ENCODE measurements at places on chromosomes 5 and 9. TPM values are rescaled to one million over a fixed set of nuclear protein-coding genes. Genes with fewer than 3 reads are reported as not detected.

DNA sequence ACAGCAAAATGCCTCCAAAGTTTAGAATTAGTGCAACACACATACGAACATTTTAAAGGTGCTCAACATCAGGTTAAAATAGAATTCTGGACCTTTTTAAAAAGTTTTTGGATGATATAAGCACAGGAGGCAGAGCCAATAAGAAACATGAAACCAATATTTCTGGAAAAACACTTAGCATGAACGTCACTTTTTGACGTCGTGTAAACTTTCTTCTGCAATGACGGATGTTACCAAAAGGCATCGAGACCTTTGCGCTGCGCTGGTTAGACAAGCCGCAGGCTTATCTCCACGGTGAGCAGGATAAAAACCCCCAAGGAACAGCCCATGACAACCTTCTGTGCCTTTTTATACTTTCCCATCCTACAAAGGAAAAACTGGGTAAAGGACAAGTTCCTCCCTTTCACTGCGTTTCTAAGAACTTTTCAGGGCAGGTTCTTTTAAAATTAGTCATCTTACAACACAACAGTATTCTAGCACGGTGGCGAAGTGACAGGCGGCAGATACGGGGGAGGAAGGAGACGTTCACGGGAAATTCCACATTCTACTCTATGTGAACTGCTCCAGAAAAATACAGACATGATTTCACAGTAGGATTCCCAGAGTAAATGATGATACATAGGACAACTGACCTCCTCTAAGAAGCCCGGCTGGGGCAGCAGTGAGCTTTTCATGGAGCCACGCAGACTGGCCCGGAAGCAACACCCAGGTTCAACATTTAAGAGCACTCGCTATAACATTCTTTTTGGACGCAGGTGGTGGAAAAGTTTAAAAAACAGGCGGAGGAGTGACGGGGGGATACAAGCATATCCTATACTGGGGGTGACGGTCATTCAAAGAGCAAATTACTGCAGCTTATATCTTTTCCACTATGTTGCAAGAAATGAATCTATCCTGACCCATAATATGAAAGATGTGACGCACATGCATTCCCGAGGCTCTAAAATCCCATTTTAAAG lies 52.4 kb downstream of the USP20 start:
- DNase-seq = no peak

DNA sequence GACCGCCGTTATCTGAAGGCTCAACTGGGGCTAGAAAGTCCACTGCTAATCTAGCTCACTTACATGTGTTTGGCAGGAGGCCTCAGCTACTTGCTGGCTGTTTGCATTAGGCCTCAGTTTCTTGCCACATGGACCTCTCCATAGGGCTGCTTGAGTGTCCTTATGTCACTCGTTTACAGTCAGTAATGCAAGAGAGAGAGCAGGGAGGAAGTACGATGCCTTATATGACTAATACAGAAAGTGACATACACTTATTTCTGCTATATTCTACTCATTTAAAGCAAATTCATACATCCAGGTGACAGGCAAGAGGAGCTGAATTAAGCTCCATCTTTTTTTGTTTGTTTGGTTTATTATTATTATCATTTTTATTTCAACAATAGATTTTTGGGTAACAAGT lies 179.6 kb downstream of the LURAP1L start:
- no peak for DNase-seq

DNA sequence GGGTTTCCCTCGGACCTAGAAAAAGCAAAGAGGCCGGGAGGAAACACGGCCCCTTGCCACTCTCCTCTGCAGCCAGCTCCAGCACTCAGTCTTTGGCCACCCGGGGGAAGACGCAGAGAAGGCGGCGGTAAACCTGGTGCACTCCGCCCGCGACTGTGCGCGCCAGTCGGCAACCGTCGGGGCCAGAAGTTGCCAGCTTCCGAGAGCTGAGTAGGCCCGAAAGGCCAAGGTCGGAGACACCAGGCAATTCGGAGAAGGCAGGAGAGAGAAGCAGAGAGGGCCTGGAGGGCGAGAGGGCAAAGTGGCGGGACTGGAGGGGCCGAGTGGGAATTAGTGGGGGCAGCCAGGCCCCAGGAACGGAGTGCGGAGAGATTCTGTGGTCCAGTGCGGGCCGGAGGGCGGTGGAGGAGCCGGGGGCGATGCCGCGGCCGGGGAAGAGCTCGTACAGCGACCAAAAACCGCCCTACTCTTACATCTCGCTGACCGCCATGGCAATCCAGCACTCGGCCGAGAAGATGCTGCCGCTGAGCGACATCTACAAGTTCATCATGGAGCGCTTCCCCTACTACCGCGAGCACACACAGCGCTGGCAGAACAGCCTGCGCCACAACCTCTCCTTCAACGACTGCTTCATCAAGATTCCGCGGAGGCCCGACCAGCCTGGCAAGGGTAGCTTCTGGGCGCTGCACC lies at the start of gene FOXB2:
FOXB2 (plus strand) TSS at position 420 of the 690 bp plus-strand sequence; CDS start at position 420, 0 bp downstream.
- DNase-seq = no peak

GRCh38 chr9:83106263-83106662 lies 43.3 kb upstream of the RASEF start:
- peak; percentile 8 for DNase-seq

DNA sequence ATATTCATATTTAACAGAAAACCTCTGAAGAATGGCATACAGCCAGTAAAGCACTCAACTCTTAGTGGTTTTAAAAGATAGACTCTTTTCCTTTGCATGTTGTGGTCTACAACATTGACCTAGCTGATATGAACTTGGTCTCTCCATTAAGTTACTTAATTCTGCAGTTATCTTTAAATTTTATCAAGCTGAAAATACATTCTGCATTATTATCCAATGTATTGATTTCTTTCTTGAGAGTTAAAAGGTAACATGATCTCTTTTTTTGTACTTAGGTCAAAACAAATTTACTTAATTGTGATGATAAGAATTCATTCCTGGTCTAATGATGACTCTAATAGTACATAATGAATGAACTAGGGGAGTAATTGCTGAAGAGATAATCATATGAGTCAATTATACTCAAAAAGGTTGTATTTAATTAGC lies 132.9 kb downstream of the STARD4 start:
- no peak for DNase-seq

GRCh38 chr5:66814146-66814991 lies 218.2 kb downstream of the MAST4 start:
- peak; percentile 15 for DNase-seq

GRCh38 chr5:141872496-141873356 lies 5.5 kb downstream of the PCDH1 start:
- no peak for DNase-seq

- peak; percentile 22 for DNase-seq
Measured at GRCh38 chr5:36734422-36734821, 128.0 kb downstream of the SLC1A3 start.

GRCh38 chr5:14727428-14727865 lies 62.9 kb downstream of the OTULIN start:
- peak; percentile 79 for DNase-seq

GRCh38 chr9:133574771-133575170 lies 34.4 kb downstream of the FAM163B start:
- no peak for DNase-seq

DNA sequence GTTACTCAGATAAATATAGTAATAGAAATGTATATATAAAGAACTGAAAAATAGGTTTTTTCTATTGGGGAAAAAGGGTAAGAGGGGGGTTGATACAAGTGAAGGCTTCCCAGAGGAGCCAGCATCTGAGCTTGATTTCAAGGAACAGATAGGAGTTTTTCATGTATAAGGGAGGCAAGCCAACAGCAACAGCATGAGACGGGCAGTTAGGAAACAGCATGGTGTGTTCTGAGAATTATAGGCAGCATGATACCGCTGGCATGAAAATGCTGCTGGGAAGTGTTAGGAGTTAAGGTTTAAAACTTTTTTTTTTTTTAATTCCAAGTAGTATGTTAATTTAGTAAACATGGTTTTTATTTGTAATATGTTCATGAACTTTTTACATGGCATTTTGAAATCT lies 9.7 kb downstream of the CDC37L1 start:
- DNase-seq = no peak

DNA sequence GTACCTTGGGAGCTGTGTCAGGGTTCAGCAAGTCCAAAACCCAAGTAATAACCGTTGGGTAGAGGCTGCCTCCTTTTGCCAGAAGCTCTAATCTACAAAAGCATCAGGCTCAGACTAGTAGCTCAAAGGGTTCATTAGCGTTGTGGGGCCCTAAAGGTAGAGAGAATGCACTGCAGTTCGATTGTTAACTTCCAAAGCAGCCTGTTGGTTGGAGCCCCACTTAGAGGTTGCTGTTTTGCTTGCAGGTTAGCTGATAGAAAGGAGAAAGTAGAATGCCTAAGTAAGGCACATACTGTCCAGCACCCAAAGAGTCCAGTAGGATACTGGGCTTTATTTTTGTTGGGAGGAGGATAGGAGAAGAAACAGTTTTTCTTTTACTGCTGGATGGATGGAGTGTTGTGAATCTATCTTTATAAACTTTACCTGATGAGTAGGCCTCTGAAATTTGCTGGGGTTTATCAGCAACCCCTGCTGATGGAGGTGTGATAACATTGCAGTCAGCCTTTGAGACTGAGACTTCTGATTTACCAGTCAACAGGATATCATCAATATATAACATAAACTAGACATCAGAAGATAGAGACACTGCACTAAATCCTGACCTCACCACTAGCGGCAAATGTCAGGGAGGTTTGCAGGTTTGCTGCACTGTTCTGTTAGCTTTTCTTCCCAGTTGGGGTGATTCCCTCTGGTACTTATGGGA lies 34.8 kb downstream of the ZNF131 start:
- DNase-seq = no peak

GRCh38 chr9:40913928-40914673 lies 214.4 kb downstream of the FOXD4L6 start:
- DNase-seq = no peak

DNA sequence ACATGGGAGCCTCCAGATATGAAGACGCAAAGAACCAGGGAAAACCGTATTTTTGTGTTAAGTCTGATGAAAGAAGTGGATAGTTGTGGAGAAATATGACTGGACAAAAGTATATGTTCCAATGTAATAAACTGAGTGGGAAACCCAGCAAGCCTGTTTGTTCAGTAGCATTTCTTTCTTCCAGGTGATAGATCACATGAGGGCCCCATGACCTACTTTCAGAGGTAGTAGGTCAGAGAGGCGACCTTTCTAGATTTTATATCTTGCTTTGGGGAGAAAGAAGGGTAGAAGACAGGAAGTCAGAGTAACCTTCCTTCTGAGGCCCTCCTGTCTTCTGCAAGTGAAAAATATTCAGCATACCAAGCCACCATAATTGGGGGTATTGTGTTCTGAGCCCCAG lies 31.5 kb downstream of the CCDC171 start:
- DNase-seq = no peak

GRCh38 chr9:82369251-82369945 lies 380.8 kb downstream of the SPATA31D1 start:
- no peak for DNase-seq

DNA sequence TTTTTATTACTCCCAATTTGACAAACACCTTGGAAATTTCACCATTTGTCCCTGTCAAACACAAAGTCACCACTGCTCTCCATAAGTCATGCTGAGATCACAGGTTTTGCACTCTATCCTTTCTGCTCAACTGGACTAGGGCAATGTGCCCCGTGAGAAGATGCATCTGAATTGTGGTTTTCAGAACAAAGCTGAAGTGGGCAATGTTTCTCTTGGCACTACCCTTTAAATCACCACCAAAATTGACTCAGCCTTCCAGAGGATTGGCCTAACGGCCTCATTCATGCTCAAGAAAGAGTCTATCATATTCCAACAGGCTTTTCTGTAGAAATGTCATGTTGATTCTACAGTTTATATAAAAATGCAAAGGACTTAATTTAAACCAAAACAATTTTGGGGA lies 81.0 kb upstream of the TRIO start:
- DNase-seq = peak; percentile 45

TAF1L gene
- total RNA-seq = not detected

SOHLH1 gene
- total RNA-seq = 2.4 TPM

RNF208 gene
- total RNA-seq = 0.43 TPM

NDUFB6 gene
- total RNA-seq = 73.1 TPM

RAB3C gene
- total RNA-seq = not detected

WDR31 gene
- 0.79 TPM for total RNA-seq

SRP19 gene
- total RNA-seq = 71.3 TPM

KIF4B gene
- 0.02 TPM for total RNA-seq

C5orf52 gene
- not detected for total RNA-seq

ZBED3 gene
- total RNA-seq = 3.8 TPM

GRIA1 gene
- not detected for total RNA-seq

MYMK gene
- 1.1 TPM for total RNA-seq

All from SJCRH30 (cell line).